ENCODE measurements at places on chromosomes 2 and 18.

- no peak for DNase-seq
Observed at GRCh38 chr18:3350021-3350420, 88.1 kb downstream of the MYL12B start.

DNA sequence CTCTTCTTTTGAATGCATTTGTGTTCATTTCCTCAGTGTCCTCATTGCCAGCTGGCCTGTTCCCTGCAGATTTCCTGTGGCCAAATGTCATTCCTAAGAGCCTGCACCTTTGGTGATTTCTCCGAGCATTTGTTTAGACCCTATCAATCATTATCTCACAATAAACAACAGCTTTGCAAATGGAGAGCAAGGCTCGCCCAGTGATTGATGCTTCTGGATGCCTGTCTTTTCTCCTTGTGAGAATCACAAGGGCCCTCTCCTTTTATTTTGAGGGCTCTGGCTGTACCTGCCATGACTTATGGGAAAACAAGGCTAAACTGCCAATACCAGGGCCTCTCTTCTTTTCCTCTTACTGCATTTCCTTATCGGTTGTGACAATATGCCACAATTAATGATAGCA is 1454.4 kb upstream of the CELF4 start:
- no peak for DNase-seq

DNA sequence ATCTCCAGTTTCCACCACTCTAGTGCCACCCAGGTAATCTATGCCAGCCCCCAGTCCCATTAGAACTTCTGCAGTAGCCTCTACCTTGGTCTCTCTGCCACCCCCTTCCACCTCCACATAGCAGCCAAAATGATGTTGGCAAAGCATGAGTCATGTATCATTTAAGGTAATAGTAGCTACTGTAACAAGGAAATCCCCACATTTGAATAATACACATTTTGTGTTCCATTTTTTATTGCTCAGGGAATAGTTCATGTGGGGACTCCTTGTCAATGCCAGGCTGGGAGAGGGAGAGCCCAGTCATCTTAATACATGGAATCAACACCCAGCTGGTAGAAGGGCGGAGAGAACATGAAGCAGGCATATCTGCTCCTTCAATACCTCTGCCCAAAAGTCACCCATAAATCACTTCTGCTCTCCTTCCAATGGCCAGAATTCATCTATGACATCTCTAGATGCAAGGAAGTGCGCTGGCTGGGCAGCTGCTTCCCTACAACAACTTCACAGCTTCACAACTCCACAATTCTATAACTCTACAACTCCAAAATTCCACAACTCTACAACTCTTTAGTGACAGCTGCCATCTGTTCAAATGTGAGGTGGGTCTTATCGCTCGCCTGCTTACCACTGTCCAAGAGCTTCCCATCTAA is 70.6 kb upstream of the GLS start:
- no peak for DNase-seq

- no peak for DNase-seq
Observed at GRCh38 chr2:108579623-108580022, 45.4 kb downstream of the LIMS1 start.

DNA sequence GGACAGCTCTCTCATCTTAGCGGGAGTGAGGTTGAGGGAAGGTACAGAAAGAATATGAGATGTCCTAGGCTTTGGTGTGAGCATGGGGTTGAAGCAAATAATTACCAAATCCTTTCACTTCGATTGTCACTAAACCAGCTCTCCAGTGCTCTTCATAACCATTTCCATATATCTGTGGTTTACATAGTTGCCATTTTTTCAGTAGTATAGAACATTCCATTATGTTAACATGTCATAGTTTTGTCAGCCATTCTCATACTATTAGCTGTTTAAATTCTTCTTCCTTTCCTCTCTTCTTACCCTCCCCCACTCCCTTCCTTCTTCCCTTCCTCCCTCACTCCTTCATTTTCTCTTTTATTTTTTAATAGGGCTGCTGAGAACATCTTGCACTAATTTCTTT is 205.9 kb downstream of the BABAM2 start:
- DNase-seq, result no peak

GRCh38 chr2:10400978-10401951 is 46.9 kb downstream of the ODC1 start:
- DNase-seq, result no peak

DNA sequence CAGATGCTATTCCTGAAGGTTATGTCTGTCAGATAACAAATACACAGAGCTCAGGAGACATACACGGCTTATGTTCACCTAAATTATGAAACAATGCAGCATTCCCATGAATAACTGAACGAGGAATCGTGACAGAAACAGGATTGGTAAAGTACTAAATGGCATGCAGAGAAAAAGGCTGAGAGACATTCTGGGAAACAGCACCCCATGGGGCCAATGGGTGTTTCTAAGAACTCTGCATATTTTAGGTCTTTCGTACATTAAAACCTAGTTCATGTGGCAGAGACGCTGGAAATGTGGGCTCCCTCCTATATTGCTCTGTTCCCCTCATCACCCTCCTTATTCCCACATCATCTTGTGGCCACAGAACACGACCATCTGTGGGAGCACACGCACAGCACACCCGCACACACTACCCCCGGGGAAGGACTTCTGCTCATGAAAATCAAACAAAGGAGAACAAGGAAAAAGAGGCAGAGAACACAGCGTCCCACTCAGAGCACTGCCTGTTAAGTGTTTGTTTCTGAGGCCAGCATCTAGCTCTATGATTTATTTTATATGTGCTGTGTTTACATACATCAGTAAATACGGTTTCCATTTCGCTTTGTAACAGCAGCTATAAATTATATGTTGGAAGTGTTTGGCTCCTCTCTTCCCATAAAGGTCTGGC is 143.6 kb downstream of the AFF3 start:
- no peak for DNase-seq

DNA sequence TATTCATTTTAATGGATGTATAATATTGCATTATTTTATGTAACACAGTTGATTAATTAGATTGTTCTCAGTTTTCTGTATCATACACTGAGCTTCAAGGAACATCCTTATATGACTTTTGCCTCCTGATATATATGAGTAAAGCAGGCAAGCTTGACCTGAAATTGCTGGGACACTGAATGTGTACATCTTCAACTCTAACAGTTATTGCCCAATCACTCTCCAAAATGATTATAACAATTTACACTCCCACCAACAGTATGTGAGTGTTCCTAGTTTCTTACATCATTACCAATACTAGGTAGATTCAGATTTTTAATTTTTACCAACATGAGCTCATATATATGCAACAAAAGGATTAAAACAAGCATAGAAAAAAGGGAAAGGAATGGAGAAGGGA is 379.4 kb downstream of the SETBP1 start:
- no peak for DNase-seq

GRCh38 chr18:10440884-10441283 is 13.6 kb upstream of the APCDD1 start:
- no peak for DNase-seq
